SJSA1 (cell line): ENCODE measurements at places on chromosomes 11 and 22. TPM values are rescaled to one million over a fixed set of nuclear protein-coding genes. Genes with fewer than 3 reads are reported as not detected.
A peak's percentile ranks its signal among the peaks of the same experiment; 100 is the strongest.

- DNase-seq: no peak
Observed at GRCh38 chr11:92053216-92053615, 171.4 kb upstream of the FAT3 start.

The APOBEC3H gene
- 1.4 TPM in 1 of 2 replicates, not detected in the other for total RNA-seq

- DNase-seq: no peak
Observed at GRCh38 chr11:3155691-3156258, 9.3 kb downstream of the OSBPL5 start.

- DNase-seq: peak; percentile 68
Observed at GRCh38 chr11:63813563-63814382, 517 bp downstream of the SPINDOC start.
